NCI-H1105 (cell line): ENCODE measurements at places on chromosomes 1 and 21.
A peak's percentile ranks its signal among the peaks of the same experiment; 100 is the strongest.

- no peak for DNase-seq
These were observed at the start of gene LAX1 for GRCh38 chr1:203765029-203765837. LAX1 (plus strand) TSS chr1:203765183; CDS start chr1:203765566, 383 bp downstream.

GRCh38 chr1:64171246-64171645 lies 32.2 kb upstream of the UBE2U start:
- no peak for DNase-seq

- no peak for DNase-seq
These were observed 16.3 kb downstream of the MAP3K7CL start for GRCh38 chr21:29146726-29147125.

- no peak for DNase-seq
These were observed 32.0 kb downstream of the SLC16A1 start for GRCh38 chr1:112923959-112924349.

GRCh38 chr1:184469396-184469795 lies 82.6 kb downstream of the C1orf21 start:
- DNase-seq = no peak

- no peak for DNase-seq
These were observed 11.2 kb downstream of the CSDE1 start for GRCh38 chr1:114746450-114747121.

DNA sequence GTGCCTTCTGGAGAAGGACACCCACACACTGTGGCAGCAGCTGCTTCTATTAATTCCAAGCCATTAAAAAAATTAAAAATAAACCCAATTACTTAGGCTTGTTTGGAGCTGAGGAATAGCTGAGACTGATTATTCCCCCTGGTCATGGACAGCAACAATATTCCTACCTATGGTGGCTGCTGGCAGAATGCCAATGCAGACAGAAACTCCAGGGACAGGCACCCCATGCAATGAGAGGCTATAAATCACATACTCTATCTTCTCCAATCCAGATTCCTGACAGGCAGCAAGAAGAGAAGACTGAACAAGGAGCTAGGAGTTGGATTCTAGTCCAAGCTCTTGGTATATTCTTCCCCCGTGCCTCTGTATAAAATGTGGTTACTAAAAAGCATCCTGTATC lies 275.4 kb upstream of the BEND5 start:
- peak; percentile 87 for DNase-seq

GRCh38 chr21:28794371-28794851 lies 198.3 kb downstream of the LTN1 start:
- DNase-seq = no peak

GRCh38 chr1:179082999-179083335 lies 1.1 kb downstream of the TOR3A start:
- DNase-seq = no peak

DNA sequence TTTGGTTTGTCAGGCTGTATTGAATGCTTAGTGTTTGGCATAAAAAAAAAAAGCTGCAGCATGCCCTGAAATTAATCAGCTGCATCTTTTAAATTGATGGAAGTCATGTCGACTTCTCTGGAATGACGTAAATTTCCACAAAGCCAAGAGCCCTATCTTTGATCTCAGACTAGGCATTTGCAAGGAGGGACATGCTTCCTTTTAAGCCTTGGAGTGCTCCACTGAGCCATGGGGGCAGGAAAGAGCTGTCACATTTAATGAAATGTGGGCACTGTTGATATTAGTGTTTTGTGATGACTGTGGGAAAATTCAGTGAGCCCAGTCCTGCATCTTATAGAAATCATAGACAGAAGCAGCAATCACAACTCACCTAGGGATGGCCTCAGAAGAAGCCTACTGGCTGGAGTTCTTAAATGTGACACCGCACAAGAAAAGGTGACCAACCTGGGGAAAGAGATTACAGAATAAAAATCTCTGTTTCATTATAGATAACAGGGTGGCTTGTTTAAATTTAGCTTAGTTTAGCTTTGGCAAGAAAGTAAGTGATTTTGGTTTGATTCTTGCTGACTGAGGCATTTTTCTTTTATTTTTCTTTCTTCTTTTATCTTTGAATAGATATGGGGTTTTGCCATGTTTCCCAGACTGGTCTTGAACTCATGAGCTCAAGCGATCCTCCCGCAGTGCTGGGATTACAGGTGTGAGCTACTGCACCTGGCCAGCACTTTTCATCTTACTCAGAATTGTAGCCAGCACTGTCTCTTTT lies 188.2 kb downstream of the HHAT start:
- no peak for DNase-seq

- no peak for DNase-seq
These were observed 857.4 kb downstream of the USP25 start for GRCh38 chr21:16587141-16587581.

DNA sequence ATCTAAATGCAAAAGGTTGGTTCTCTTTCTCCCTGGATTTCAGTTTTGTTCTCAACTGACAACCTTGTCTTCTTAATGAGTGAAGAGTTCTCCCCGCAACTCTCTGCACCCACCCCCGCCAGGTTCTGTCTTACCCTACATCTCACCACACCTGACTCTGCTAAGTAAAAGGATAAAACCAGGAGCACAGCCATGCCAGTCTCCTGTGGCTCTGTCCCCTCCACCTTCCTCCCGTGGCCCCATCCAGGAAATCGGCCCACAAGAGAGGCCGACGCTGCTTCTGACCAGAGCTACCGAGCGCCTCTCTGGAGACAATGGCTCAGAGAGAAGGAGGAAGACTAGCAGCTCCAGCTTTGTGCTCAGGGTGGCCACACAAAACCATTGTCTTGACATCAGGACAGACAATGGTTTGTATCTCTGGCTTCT lies 72.2 kb downstream of the PLEKHA6 start:
- no peak for DNase-seq

- DNase-seq = no peak
These were observed 7.3 kb upstream of the UMODL1 start for GRCh38 chr21:42063571-42064521.

DNA sequence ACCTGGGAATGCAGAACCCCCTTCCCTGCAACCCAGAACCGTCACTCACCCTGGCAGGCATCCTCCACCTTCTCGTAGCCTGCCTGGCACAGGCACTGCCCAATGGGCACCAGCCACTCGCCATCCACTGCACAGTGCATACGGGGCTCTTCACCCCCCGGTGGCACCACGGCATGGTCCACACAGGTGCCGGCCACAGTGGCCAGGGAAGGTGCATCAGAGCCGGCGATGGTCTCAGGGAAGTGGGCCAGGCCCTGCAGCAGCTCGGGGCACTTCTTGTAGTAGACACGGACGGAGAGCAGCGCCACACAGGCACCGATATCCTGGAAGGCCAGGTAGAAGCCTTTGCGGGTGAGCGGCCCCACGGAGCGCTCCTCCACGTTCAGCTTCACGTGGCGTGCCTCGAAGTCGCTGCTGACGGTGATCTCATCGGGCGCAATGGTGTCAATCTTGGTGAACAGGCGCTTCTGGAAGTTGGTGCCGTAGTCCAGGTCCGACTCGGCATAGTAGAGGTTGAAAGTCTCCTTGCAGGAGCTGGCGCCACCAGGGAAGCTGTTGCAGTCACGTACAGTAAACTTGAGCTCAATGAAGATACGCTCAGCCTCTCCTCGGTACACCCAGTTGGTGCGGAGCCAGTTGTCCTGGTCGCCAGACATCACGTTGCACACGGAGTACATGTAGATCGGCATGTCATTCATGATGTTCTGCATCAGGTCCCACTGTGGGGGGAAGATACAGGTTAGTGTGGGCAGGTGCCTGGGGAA lies 7.4 kb downstream of the EPHA2 start:
- DNase-seq = no peak

- no peak for DNase-seq
These were observed 36.3 kb downstream of the TCP10L start for GRCh38 chr21:32548978-32549377.

DNA sequence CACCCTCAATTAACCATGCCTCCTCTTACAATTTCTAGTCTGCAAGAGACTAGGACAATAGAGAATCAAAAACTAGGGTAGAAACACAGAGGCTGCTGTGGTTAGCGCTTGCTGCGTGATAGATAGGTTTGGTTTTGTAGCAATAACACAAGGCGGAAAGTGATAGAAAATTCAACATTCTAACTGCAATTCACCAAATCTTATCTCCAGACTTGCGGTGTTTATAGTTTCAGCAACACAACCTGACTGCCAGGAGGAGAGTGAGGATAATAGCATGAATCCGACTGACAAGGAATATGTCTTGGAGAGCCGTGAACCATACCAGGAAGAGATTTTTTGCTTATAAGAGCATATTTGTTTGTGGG lies 30.7 kb upstream of the IFNAR2 start:
- DNase-seq = no peak

GRCh38 chr1:245990315-245991022 lies 516.6 kb downstream of the SMYD3 start:
- DNase-seq = no peak

GRCh38 chr1:113444857-113445256 lies 54.5 kb downstream of the MAGI3 start:
- no peak for DNase-seq

GRCh38 chr21:15141261-15141970 lies 76.6 kb upstream of the NRIP1 start:
- peak; percentile 79 for DNase-seq

DNA sequence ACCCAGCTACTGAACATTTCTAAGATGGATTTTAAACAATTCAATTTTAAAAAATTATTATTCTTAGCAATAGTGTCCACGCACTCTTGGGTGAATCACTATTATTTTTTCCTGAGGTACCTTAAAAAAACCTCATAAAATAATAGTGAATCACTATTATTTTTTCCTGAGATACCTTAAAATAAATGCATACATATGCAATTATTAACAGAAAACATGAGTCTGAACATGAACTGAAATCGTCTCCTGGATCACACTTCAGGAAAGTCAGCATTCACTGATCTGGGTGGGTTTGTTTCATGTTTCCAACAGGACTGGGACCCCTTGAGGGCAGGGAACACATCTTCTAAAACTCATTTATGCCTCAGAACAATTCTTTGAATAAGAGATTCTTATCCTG lies 63.1 kb upstream of the IFNLR1 start:
- no peak for DNase-seq

- no peak for DNase-seq
These were observed 48.2 kb downstream of the ARHGEF10L start for GRCh38 chr1:17587693-17588047.

DNA sequence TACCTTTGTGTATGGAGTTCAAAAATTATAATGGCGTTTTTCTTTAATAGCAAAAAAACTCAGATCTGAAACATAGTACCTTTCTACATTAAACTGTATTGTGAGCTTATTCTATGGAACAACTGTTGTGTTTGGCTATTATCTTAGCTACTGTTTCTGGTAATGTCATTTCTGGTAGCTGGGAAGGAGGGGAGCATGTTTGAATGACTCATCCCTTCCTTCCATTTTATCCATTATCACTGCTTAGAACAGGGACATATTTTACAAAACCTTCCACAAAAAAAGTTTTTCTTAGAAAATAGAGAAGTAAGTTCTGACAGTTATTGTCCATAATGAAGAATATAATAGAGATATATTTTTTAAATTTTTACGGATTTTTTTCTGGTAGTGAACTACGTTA lies 128.3 kb downstream of the NRDC start:
- no peak for DNase-seq

GRCh38 chr1:30172299-30172694 lies 551.1 kb downstream of the MATN1 start:
- DNase-seq = no peak

DNA sequence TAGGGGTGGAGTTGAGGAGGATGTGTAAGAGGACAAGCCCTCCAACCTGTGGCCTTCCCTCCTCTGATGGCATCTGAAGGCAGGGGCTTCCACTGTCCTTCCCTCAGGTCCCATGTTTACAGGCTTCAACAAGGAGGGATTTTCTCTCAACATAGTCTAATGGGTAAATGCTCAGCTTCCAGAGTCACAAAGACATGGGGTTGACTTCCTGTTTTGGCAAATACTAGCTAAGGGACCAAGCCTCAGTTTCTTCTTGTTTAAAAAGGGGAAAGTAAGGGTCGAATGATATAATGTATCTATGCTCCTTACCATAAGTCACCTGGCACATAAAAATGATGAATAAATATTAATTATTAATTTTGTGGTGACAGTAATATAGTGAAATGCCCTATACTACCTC lies 3.1 kb downstream of the SV2A start:
- DNase-seq = no peak

DNA sequence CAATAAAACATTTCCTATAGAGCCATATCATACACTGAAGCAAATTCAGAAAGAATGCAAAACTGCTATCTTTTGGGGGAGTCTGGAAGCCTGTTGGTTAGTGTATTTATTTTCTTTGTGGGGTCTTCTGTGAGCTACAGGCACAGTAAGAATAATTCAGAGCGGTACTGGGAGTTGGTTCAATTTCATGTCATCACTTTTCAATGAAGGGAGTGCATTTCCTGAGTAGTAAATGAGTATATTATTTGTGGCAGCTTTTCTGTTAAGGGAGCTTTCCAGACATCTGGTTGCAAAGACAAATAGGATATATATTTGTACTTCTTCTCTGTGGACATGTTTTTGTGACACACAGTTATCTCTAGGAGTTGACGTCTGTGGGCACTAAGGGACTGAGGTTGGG lies 130.6 kb downstream of the HUNK start:
- no peak for DNase-seq

GRCh38 chr1:214440219-214440965 lies 111.0 kb downstream of the PTPN14 start:
- DNase-seq = no peak

DNA sequence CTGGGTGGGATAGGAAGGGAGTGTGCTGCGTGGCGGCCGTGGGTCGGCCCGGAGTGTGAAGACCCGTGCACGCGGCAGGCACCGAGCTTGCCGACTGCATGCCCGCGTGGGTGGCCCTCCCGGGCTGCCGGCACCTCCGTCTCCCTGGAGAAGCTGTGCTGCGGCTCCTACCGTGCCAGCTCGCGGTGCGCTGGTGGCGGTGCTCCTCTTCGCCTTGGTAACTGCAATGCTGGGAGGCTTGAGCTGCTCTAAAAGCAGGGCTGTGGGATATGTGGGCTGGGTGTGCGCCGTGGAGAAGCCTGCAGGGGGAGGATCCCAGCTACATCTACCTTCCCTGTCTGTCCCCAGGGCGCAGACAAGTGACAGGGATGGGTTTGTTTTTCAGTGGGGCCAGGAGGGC lies 2.4 kb downstream of the GABRD start:
- DNase-seq = no peak

DNA sequence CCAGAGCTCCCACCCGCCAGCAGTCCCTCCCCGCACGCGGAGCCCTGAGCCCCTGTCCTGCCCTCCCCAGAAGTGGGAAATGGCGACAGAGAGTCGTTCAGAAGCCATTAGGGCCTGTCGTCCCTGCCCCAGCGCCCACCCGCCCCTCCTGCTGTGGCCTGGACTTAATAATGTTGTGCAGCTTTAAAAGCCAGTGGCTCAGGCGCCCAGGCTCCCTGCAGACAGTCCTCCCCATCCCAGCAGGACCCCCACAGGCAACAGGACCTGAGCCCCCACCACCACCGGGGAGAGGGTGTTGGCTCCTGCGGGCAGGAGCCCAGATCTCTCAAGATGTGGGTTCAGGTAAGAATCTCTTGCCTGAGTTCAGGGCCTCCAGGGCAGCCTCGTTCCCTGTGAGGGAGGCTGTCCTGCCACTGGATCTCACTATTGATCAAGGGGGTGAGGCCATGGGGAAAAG lies 125.3 kb upstream of the RUNX3 start:
- no peak for DNase-seq
